Right lung (tissue), 10 donors: ENCODE measurements at places on chromosomes 16 and 17. TPM values are rescaled to one million over a fixed set of nuclear protein-coding genes. Genes with fewer than 3 reads are reported as not detected.

HS3ST3B1 gene
- 1.5 TPM for polyA plus RNA-seq

ST6GALNAC1 gene
- 2.2 TPM for polyA plus RNA-seq

CCL4 gene
- 6.0 TPM for polyA plus RNA-seq

C16orf96 gene
- polyA plus RNA-seq = 0.33 TPM

PLK1 gene
- polyA plus RNA-seq = 17.6 TPM

KRTAP4-1 gene
- polyA plus RNA-seq = not detected

HS3ST3A1 gene
- 5.3 TPM for polyA plus RNA-seq

PERCC1 gene
- 3.6 TPM for polyA plus RNA-seq

NKIRAS2 gene
- 42.2 TPM for polyA plus RNA-seq

KRTAP3-2 gene
- polyA plus RNA-seq = not detected

NBR1 gene
- polyA plus RNA-seq = 125 TPM

MMP25 gene
- 2.3 TPM for polyA plus RNA-seq

C16orf86 gene
- 3.1 TPM for polyA plus RNA-seq

SYNGR3 gene
- polyA plus RNA-seq = 0.80 TPM

LRRC37A3 gene
- 29.8 TPM for polyA plus RNA-seq

CDC42EP4 gene
- polyA plus RNA-seq = 58.8 TPM

PDE6G gene
- 5.0 TPM for polyA plus RNA-seq

DGKE gene
- 7.5 TPM for polyA plus RNA-seq

CLEC18C gene
- polyA plus RNA-seq = not detected

CSH1 gene
- 0.57 TPM for polyA plus RNA-seq

C17orf100 gene
- polyA plus RNA-seq = 6.7 TPM

CCL16 gene
- polyA plus RNA-seq = 0.94 TPM

NTHL1 gene
- polyA plus RNA-seq = 23.0 TPM

ERN2 gene
- 0.12 TPM for polyA plus RNA-seq

KRT23 gene
- not detected for polyA plus RNA-seq

SLC22A31 gene
- polyA plus RNA-seq = 0.60 TPM

CETP gene
- polyA plus RNA-seq = 11.3 TPM

HID1 gene
- 69.0 TPM for polyA plus RNA-seq

CAPNS2 gene
- polyA plus RNA-seq = 0.31 TPM

KRTAP4-5 gene
- polyA plus RNA-seq = not detected

CA7 gene
- polyA plus RNA-seq = 0.06 TPM

TEX14 gene
- polyA plus RNA-seq = 1.0 TPM

RNF112 gene
- polyA plus RNA-seq = 4.3 TPM

AGRP gene
- 0.32 TPM for polyA plus RNA-seq

YPEL2 gene
- polyA plus RNA-seq = 18.8 TPM

ABCC11 gene
- 0.28 TPM for polyA plus RNA-seq

LDHD gene
- polyA plus RNA-seq = 3.1 TPM

CCL2 gene
- polyA plus RNA-seq = 49.3 TPM

PIK3R5 gene
- polyA plus RNA-seq = 1.8 TPM

MT4 gene
- not detected for polyA plus RNA-seq

SLC16A13 gene
- 5.2 TPM for polyA plus RNA-seq

ALDH3A1 gene
- polyA plus RNA-seq = 0.67 TPM

GAS2L2 gene
- polyA plus RNA-seq = 0.17 TPM

PDIA2 gene
- polyA plus RNA-seq = 0.25 TPM

WNT3 gene
- 2.3 TPM for polyA plus RNA-seq

PSME3 gene
- polyA plus RNA-seq = 74.9 TPM

EVPLL gene
- polyA plus RNA-seq = 0.85 TPM

TMIGD1 gene
- polyA plus RNA-seq = not detected

RND2 gene
- 1.9 TPM for polyA plus RNA-seq

CLTC gene
- 226 TPM for polyA plus RNA-seq

PPP1R27 gene
- polyA plus RNA-seq = 0.17 TPM

SETD1A gene
- polyA plus RNA-seq = 11.5 TPM

CMTM2 gene
- polyA plus RNA-seq = 1.1 TPM

CCL1 gene
- not detected for polyA plus RNA-seq

TPSD1 gene
- polyA plus RNA-seq = not detected

CEP20 gene
- 41.4 TPM for polyA plus RNA-seq

NEUROD2 gene
- polyA plus RNA-seq = 0.03 TPM

RMI2 gene
- 30.6 TPM for polyA plus RNA-seq
